NCI-H1092 treated with DMSO at 0.1 percent for 48 hours (cell line): ENCODE measurements at places on chromosomes 11 and 22.
A peak's percentile ranks its signal among the peaks of the same experiment; 100 is the strongest.

DNA sequence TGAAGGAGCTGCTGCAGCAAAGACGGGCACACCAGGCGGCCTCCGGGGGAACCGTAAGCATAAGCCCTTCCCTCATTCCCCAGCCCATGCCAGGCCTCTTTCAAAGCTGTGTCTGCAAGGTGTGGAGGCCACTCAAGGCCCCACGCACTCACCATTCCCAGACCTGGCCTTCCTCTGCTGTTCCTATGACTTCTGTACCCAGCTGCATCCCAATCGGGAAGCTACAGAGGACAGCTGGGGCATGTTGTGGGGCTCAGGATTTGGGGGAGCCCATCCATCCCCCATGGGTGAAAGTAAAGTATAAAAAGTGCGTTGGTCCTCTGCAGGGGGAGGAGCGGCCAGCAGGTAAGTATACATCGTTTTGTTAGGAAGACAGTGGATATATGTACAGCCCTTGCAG lies 2.2 kb downstream of the POU2AF3 start:
- no peak for DNase-seq

DNA sequence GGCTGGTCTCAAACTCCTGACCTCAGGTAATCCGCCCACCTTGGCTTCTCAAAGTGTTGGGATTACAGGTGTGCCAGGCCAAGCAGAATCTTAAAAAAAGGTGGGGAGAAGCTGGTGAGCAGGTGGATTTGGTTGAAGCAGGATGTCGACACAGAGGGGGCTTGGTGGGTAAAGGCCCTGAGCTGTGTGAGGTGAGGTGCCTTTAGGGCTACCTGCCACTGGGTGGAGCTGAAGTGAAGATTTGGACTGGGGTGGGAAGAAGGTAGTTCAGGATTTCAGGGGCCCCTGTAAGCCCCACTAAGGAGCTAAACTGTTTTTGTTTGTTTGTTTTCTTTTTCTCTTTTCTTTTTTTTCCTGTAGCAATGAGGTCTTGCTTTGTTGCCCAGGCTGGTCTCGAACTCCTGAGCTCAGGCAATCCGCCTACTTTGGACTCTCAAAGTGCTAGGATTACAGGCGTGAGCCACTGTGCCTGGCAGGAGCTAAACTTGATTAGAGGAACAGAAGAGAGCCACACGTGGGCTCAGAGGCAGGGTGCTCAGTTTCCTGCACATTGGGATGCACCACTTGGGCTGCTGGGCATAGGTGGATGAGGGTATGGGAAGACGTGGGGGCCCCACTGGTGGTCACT lies 6.0 kb downstream of the P2RX6 start:
- DNase-seq: peak; percentile 27

DNA sequence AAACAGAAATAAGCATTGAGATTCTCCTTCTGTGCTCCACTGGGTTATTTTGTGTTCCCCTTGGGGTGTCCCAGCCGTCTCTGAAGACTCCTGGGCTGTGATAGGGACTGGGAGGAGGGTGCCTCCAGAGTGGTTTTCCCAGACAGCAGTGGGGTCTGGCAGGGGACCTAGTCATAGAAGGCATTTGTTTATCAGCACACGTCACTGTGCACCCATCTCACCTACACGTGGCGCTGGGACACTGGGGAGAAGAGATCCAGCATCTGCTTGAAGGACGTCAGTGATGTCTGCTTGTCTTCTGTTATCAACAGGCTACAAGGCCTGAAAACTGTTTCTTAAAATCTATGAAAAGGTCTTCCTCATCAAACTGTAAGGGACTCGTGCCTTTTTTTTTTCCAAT lies 34.2 kb upstream of the PICK1 start:
- DNase-seq: no peak

DNA sequence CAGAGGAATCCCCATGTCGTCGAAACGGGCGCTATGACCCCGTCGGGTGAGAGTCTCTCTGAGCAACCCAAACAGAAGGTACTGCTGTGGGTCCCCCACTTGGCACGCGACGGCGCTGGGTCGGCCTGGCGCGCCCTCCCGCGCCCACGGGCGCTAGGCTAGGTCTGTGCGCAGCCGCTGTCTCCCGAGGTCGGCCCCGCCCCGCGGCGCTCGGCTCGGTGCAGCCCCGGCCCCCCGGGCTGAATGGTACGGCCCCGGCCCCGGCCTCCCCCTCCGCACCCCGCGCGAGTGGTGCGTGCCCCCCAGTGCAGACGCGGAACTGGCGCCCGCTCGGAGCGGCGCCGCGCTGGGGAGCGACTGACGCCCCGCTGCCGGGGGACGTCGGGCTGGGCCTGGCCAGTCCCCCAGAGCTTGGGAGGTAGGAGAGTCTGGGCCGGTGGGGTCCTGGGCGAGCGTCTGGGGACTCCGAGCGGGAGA lies at the start of gene MADD:
Gene MADD, plus strand, starts transcription at position 305 of the 477 bp plus-strand sequence.
- DNase-seq: peak; percentile 97

- DNase-seq: no peak
Measured at GRCh38 chr11:36492724-36493304, 17.3 kb downstream of the TRAF6 start.

- no peak for DNase-seq
Measured at GRCh38 chr22:37427711-37428635, 694 bp upstream of the ELFN2 start.

- DNase-seq: no peak
Measured at GRCh38 chr11:8204025-8204424, 35.2 kb upstream of the RIC3 start.

DNA sequence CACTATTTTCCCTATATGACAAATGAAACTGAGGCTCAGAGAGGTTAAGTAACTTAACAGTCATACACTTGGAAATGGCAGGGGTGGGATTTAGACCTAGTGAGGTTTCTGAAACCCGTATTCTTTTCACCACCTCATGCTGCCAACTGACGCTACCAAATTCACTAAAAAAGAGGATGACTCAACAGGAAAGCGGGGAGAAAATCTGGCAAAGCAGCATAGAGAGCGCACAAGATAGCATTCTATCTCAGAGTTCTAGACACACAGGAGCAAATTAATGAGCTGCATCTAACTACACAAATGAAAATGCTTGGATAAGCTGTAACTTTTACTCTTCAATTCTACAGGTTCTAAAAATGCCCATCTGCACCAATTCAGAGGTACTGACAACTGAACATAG lies 136.4 kb downstream of the RBFOX2 start:
- no peak for DNase-seq

DNA sequence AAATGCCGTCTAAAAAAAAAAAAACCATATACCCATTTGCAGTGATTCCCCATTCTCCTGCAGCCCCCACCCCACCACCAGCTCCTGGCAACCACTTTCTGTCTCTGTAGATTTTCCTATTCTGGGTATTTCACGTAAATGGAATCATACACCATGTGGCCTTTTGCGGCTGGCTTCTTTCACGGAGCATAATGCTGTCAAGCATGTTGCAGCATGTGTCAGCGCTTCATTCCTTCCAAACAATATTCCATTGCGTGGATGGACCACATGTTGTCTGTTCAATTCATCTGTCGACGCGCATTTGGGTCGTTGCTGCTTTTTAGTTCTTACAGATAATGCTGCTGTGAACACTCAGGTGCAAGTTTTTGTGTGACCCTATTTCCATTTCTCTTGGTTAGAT lies 14.8 kb upstream of the EMID1 start:
- DNase-seq: no peak

DNA sequence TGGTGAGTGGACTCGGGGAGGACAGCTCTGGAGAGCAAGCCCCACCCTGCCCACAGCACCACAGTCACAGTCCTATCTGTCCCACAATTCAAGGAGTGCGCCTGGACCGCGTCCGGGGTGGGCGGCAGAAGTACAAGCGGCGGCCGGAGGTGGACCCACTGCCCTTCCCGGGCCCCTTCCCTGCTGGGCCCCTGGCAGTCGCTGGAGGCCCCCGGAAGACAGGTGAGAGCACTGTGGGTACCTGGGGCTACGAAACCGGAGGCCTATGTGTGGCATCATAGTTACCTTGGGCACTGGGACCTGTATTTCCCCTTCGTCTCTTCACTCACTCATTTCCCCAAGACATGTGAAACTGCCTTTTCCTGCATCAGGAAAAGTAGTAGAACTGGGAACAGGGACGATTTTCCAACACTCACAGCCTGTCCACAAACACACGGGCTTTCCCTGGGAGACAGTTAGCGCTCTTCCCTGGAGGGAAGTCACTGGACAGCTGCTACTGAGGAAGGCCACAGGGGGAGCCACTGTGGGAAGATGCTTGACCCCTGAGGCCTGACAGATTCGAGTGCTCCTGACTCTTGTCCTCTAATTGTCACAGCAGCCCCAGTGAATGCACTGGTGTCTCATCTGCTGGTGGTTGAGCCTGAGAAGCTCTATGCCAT lies 3.1 kb downstream of the TRMT112 start:
- DNase-seq: no peak

DNA sequence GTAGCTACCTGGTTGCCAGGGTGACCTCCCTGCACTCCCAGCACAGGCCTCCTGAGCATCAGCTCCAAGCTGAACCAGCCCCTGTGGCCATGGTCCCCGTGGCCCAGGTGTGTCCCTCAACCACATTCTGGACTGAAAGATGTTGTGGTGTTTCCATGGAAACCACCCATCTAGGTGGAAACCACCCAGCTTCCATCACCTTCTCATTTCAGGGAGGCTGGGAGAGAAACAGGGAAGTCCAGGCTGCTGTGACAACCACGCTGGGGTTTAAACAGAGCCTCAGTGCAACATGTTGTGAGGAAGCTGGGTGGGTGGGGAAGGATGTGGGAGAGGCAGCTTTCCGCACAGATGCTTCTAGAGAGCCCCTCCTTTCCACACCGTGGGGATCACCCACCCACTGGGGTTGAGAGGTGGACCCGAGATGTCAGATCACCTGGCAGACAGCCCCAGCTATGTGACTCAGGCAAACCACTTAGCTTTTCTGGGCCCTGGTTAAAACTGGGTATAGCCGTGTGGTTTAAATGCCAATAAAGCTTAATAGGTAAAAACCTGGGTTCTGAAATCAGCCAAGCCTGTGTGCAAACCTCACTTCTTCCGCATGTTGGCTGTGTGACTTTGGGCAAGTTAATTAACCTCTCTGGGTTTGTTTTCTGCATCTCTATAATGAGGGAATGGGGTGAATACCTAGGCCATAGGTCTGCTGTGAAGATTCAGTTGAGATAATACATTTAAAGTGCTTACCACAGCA lies 46.4 kb downstream of the CD82 start:
- no peak for DNase-seq

- DNase-seq: no peak
Measured at GRCh38 chr11:117218133-117218915, 13.5 kb downstream of the PCSK7 start.

GRCh38 chr11:103406357-103406756 lies 297.1 kb downstream of the DYNC2H1 start:
- no peak for DNase-seq

GRCh38 chr11:83681031-83681781 lies 395.0 kb upstream of the CCDC90B start:
- no peak for DNase-seq

DNA sequence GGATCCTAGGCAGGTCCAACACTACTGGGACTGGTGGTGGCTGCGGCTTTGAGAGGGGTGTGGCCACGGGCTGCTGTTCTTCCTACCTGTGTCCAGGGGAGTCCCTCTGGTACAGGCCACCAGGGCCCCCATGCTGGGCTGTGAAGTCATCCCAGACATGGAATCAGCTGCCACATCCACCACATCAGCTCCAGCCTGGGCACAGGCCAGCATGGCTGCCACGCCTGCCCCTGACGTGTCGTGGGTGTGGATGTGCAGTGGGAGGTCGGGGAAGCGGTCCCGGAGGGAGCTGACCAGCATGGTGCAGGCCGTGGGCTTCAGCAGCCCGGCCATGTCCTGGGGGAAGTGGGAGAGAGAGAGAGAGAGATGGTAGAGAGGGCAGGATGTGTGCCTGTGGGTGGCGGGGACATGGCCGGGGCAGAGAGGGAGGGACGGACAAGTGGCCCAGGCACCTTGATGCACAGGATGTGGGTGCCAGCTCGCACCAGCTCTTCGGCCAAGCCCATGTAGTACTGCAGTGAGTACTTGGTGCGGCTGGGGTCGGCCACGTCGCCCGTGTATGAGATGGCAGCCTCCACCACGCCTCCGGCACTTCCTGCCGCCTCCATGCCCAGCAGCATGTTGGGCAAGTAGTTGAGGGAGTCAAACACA lies 6.2 kb upstream of the LRFN4 start:
- DNase-seq: no peak

GRCh38 chr11:128653801-128654231 lies 40.1 kb upstream of the FLI1 start:
- DNase-seq: no peak

GRCh38 chr11:95339086-95339901 lies 108.3 kb upstream of the SESN3 start:
- DNase-seq: no peak

DNA sequence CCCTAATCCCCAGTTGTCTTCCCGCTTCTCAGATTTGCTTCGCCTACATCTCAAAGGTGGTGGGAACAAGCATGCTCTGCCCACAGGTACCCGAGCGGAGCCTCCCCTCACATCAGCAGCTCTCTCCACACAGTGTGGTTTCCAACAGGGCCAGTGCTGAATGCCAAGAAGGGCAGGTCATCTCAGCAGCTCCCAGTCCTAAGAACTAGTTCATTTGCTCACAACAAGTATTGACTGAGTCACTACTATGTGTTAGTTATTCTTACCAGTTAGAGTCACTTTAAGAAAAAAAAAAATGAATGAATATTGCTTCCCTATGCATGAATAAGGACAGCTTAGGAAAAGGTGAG lies 66.2 kb downstream of the THAP12 start:
- no peak for DNase-seq

DNA sequence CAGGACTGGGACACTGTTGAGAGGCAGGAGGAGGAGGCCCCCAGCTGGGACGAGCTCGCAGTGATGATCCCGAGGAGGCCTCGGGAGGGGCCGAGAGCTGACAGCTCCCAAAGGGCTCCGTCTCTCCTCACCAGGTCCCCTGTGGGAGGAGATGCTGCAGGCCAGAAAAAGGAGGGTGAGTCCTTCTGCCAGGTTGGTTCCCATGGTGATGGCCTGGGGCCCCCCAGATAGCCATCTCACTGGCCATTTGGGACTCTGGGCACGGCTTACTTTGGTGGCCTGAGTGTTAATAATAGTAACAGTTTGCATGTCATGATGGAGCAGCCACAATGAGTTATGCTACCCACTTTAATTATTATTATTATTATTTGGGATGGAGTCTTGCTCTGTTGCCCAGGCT lies 18.9 kb downstream of the TRIOBP start:
- no peak for DNase-seq

DNA sequence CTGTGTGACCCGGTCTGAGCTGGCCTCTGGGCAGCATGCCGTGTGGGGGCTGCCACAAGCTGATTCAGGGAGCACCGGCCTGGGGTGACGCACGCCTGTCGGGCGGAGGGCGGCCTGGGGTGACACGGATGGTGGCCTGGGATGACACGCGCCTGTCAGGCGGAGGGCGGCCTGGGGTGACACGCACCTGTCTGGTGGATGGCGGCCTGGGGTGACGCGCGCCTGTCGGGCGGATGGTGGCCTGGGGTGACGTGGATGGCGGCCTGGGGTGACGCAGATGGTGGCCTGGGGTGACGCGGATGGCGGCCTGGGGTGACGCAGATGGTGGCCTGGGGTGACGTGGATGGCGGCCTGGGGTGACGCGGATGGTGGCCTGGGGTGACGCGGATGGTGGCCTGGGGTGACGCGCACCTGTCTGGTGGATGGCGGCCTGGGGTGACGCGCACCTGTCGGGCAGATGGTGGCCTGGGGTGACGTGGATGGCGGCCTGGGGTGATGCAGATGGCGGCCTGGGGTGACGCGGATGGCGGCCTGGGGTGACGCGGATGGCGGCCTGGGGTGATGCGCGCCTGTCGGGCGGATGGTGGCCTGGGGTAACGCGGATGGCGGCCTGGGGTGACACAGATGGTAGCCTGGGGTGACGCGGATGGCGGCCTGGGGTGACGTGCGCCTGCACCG lies 21.5 kb downstream of the PTDSS2 start:
- no peak for DNase-seq

GRCh38 chr11:73237471-73238290 lies 19.6 kb downstream of the P2RY2 start:
- no peak for DNase-seq
